ENCODE measurements at places on chromosomes 12 and 14.
A peak's percentile ranks its signal among the peaks of the same experiment; 100 is the strongest.

GRCh38 chr14:76051717-76052465 is 66.3 kb downstream of the IFT43 start:
- DNase-seq, result no peak

DNA sequence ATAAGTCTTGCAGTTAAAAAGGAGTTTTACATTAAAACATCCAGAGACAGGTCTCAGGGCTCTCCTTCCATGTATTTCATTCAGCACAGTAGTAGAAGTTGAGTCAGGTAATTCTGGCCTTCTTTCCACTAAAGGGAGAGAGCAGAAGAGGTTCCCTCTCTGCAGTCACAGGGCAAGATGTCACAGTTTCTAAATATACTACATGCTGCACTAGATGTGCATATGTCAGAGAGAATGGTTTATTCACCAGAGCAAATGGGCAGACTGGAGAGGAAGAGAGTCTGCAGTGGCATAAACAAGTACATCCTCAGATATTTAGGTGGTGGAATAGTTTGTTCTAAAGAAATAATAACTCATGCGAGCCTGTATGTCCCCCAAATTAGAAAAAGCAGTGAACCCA is 132.0 kb downstream of the KICS2 start:
- DNase-seq, result no peak

- DNase-seq, result no peak
Measured at GRCh38 chr12:132171293-132171967, 27.2 kb downstream of the NOC4L start.

- no peak for DNase-seq
Measured at GRCh38 chr14:63286071-63286470, 32.7 kb downstream of the GPHB5 start.

DNA sequence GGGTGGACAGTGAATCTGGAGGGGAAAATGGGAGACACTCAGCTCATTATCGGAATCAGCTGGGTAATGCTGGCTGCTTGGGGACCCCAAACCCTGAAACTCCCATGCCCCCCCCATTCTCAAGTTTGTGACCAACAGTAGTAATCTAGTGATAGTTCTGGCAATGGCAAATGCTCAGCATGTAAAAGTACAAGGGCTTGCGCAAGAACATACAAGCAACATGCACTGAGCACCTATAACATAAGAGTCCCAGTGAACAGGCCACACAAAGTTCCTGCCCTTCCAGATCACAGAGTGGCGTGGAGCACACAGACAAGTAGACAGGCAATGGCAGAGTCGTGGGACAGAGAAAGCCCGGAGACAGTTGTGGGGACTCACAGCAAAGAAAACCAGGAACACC is 407.9 kb downstream of the MED13L start:
- DNase-seq, result no peak

GRCh38 chr12:68206446-68206845 is 19.2 kb downstream of the IL26 start:
- no peak for DNase-seq

- no peak for DNase-seq
Measured at GRCh38 chr12:110084314-110085015, 36.1 kb upstream of the C12orf76 start.

DNA sequence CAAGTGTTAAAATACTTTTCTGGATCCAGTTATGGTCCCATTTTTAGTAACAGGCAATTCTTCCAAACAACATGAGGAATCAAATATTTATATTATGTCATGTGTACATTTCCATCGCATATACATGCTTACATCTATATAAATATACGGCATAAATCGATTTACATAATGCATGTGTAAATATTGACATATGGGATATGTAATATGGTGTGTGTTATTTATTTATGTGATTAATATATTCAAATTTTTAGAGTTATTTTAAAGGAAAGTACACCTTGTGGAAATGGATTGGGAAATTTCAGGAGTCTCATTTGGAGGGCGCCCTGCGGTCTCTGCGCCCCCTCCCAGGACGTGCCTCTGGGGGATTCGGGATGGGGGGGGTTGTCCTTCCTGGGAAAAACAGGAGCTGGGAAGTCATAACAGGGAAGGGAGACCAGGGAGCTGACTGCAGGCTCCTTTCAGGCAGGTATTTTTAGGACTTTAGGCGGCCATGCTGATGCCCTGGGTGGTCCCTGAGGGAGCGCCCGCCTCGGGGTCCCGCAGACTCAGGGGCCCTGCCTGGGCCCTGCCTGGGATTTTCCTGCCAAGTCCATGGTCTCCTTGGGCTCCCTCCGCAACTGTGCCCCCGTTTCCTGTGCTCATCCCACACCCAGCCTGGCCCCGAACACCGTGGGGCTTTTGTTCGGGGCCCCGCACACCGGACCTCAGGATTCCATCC is 82.7 kb upstream of the SFSWAP start:
- DNase-seq, result no peak

GRCh38 chr12:24902511-24903328 is 46.2 kb downstream of the BCAT1 start:
- DNase-seq, result no peak

DNA sequence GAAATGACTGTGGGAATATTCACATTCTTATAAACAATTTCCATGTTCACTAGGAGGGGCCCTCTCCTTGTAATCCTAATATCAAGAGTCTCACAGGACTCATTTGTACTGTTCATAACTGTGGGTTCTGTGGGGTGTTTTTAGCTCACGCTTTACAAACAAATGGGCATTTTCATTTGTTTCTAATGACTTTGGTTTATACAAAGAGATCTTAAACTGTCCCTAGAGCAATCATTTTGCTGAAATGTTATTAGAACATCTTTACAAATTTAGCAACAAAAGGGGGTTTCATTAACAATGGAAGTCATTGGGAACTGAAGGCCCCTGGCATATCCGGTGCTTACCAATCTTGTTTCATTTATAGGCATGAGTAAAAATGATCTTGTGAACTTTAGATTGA is 370.5 kb downstream of the TRHDE start:
- DNase-seq, result no peak

- no peak for DNase-seq
Measured at GRCh38 chr12:103729499-103729898, 111.5 kb downstream of the NT5DC3 start.

GRCh38 chr14:38409071-38409705 is 153.3 kb upstream of the CLEC14A start:
- DNase-seq, result no peak

DNA sequence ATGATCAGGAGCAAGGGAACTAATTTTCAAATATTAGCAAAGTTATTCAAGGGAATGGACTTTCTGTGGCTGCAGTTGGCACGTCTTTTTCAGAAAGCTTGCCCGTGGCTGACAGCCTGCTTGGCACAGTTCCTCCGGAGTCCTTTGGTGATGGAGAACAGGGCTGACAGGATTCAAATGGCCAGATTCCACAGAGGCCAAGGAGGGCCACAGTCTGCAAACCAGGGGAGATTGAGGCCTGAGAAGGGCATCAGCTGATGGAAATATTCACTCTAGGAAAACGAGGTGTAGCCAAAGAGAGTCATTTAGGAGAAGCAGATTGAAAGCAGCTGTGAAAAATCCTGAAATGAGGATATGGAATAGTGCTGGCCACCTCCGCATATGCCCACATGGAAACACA is 178.3 kb downstream of the EMP1 start:
- no peak for DNase-seq

GRCh38 chr12:130650131-130650530 is 66.0 kb downstream of the RIMBP2 start:
- DNase-seq, result no peak

DNA sequence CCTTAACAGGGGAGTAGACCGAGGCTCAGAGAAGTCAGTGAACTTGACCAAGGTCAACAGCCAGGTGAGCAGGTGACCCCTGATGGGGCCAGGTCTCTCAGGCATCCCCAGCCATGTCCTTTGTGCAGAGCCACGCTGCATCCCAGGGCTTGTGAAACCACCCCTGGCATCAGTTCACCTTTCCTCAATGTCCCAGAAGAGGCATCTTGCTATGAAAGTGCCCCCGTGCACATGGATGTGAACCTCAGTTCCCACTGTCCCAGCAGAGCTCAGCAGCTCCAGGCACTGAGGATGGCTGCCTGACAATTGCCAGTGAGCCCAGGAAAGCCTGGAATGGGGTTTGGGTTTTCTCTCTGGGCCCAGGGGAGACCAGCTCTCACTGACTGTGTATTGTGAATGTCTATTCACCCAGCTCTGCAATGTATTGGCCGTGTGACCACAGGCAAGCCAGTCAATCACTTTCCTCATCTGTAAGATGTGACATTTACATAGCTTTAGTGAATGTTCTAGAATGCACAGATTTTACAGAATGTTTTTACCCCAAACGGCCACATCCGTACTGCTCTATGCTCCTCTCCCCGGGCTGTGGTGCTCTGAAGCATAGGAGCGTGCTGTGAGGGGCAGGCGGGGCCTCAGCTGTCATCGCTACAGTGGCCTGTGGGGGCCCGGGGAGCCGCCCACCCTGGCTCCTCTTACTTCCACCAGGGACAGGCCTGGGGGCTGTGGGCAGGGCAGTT is 4.9 kb downstream of the CACNA2D4 start:
- no peak for DNase-seq

GRCh38 chr12:107366322-107366721 is 273.0 kb upstream of the CRY1 start:
- no peak for DNase-seq

- peak; percentile 46 for DNase-seq
Measured at GRCh38 chr12:97308576-97309198, 153.9 kb upstream of the RMST start.

DNA sequence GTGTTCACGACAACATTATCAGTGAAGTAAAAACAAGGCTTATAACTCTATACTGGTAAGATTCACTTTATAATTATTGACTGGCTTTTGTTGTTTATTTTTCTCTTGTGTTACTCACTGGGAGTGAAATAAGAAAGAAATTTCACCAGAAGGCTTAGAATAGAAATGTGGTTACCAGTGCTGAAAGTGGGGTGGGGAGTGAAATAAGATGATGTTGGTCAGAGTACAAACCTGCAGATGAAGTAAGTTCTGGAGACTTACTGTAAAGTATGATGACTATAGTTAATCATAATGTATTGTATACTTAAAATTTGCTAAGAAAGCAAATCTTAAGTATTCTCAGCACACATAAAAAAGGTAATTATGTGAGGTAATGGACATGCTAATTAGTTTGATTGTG is 198.4 kb downstream of the KLHL28 start:
- DNase-seq, result no peak

DNA sequence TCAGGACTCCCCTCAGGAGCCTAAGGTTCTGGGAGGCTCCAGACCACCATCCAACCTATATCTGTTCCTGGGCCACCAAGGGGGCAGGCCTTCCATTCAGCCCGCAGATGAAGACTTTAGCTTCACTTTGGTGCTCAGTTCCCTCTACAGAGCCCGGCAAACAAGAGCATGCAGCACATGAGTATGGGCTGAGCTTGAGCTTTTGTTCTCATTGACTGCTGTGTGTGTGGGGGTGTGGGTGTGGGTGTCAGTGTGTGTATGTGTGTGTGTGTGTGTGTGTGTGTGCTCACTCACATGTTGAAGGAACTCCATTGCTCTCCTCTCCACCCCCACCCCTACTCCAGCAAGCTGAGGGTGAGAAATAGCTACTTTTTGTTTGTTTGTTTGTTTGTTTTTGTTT is 219.1 kb downstream of the ZFP36L1 start:
- no peak for DNase-seq

GRCh38 chr12:77537663-77538062 is 293.0 kb upstream of the NAV3 start:
- DNase-seq, result no peak

- no peak for DNase-seq
Measured at GRCh38 chr14:76112889-76113624, 38.7 kb upstream of the GPATCH2L start.

- DNase-seq, result no peak
Measured at GRCh38 chr12:81274637-81275529, 197.0 kb downstream of the ACSS3 start.

DNA sequence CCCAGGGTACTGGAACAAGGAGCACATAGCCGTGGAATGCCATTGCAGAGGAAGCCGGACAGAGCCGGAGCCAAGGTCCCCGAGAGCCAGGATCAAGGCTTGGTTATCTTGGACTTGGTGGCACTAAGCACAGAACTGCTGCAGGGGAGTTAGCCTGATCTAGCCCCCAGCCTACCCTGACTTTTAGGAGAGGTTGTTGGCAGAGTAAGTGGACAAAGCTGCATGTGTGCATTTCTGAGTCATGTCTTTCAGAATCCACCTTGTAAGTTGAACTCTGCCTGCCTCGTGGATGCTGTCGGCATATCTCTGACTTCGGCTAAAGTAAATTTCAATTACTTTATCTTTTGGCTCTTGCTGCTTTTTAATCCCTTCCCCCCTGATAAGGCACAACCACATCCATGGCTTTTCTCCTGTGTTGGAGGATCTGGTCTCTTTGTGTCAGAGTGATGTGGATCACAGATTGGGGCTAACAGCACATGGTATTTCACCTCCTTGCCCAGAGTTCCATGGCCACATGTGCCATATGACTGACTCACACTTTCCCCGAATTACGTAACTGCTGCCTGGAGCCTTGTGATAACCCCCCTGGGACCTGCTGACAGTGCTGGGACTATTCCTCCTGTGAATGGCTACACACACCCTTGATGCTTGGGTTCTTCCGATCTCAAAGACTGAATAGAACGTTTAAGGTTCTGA is 240.3 kb downstream of the EMP1 start:
- no peak for DNase-seq

GRCh38 chr14:27392153-27392552 is 794.3 kb upstream of the NOVA1 start:
- no peak for DNase-seq

DNA sequence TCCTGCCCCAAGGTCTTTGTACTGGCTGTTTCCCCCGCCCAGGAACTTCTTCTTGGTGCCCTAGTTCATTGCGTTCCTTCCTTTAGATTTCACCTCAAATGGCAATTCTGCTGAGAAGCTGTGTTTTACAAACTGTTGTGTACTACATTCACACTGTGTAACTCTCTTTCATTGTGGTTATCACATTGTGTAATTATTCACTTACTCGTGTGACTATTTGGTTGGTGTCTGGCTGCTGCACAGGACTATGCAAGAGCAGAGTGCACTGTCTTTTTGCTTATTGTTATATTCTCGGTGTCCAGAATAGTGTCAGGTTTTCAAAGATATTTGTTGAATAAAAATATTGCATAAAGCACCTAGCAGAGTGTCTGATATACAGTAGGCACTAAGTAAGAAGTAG is 177.2 kb upstream of the PRICKLE1 start:
- no peak for DNase-seq

- peak; percentile 55 for DNase-seq
Measured at GRCh38 chr12:32312049-32312670, 87.2 kb upstream of the FGD4 start.

DNA sequence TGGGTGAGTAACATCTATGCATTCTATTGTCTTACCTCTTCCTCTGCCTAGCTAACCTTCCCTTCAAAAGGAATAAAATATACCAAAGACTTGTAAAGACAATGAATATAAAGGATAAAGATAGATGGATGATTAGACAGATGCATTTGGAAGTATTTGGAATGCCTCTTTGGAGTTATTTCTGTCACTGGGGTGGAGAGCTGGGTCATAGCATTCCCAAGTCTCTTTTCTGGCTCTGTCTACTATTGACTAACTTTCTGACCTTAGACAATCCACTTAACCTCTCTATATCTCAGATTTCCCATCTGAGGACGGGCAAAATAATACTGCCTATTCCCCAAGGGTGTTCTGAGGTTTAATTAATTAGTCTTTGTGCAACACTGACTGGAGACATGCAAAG is 517.4 kb downstream of the DIO2 start:
- DNase-seq, result no peak

- DNase-seq, result no peak
Measured at GRCh38 chr14:69475194-69475818, 9.2 kb upstream of the PLEKHD1 start.

GRCh38 chr12:95168746-95169145 is 48.5 kb downstream of the FGD6 start:
- DNase-seq, result no peak

GRCh38 chr12:123237646-123238329 is 4.6 kb downstream of the MTRFR start:
- DNase-seq, result peak; percentile 54
